ENCODE measurements at places on chromosomes 4 and X.

GRCh38 chrX:78650906-78651437, 8.2 kb downstream of the RTL3 start:
- no peak for ATAC-seq

- no peak for ATAC-seq
Measured at GRCh38 chr4:176676901-176677300, 115.8 kb downstream of the VEGFC start.

DNA sequence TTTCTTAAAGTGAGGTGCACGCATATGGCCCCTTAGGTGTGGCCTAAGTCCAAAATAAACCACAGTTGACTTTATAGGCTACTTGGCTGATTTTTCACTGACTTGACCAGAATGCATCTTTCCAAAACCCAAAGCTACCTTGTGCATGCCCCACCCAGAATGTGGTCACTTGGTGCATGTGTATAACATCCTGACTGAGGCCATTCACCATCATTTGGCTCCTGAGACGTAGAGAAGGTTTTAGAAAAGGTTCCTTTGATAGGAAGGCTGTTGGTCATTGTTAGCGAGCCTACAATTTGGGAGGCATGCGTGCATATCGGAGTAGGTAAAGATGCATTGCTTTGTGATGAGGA, 84.6 kb downstream of the PLAC1 start:
- no peak for ATAC-seq

DNA sequence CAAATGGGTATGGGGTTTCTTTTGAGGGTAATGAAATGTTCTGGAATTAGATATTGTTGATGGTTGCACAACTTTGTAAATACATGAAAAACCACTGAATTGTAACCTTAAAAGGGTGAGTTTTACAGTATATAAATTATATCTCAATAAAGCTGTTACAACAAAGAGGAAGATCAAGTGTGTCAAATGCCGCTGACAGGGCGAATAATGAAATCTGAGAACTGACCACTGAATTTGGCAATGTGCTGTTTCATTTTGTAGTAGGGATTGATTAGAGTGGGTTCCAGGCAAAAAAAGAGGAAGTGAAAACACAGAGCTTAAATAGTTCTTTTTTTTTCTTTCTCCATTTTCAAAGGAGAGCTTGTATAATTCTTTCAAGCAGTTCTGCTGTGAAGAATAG, 161.1 kb upstream of the NAP1L5 start:
- ATAC-seq: no peak

DNA sequence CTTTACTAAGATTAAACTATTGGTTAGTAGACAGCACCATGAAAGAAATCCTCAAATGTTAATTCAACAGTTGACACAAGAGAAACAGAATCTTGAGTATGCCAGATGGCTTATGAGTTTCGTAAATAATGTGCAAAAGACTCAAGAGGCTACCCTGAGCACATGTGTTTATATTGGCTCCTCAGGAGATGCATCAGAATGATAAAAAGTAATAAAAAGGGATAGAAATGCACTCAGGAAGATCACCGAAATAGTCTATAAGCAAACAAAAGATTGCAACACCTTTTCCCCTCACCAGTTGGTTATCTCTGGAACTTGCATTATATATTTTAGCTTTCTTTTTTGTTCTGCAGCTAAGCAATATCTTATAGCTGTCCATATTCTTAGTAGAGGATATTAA, 84.4 kb downstream of the SCFD2 start:
- no peak for ATAC-seq

DNA sequence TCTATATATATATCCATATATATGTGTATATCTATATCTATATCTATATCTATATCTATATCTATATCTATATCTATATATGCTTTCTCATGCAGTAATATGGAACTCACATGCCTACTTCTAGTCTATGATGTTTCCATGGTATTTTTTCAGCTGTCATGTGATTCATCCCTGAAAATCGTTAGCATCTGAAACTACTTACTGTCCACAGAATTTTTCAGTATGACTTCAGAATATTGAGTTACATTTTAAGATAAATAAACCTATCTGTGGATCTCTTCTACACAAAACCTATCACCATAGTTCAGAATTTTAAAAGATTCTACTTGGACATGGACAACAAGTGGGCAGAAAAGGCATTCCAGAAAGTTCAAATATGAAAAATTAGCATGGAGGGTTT, 855.1 kb upstream of the INTU start:
- ATAC-seq: peak; percentile 27

DNA sequence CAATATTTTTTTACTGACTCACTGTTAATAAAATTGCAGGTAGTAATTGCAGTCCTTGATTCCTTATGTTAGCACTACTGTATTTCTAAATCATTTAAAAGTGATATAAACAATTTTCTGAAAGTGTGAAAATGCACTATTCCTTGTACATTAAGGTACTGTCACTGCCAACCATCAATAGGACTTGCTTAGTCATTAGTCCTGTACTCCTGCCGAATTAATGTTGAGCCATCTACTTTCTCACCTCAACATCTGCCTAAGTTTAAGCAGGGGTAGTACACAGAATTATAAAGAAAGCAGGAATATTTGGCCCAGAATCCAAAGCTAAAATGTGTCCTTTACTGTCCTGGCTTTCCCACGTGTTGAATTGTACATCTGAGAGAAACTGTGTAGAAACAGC, 87.0 kb upstream of the TRPC3 start:
- ATAC-seq: no peak

DNA sequence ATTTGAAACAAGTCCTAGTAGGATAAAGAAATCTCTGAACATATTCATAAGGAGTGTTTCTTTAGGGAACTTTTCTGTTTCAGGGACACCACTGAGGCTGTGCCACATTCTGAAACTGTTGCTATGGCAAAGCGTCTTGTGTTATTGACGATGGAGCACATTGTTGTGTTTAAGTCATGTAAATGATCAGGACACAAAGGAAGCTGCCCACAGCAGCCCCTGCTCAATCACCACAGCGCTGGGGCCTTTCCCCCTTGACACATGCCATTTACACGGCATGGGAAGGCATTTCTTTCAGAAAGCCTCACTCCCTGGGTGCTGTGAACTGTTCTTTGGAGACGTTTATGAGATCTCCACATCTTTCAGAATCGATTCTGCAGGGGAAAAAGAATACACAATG, 39.8 kb upstream of the MID1 start:
- ATAC-seq: peak; percentile 84

DNA sequence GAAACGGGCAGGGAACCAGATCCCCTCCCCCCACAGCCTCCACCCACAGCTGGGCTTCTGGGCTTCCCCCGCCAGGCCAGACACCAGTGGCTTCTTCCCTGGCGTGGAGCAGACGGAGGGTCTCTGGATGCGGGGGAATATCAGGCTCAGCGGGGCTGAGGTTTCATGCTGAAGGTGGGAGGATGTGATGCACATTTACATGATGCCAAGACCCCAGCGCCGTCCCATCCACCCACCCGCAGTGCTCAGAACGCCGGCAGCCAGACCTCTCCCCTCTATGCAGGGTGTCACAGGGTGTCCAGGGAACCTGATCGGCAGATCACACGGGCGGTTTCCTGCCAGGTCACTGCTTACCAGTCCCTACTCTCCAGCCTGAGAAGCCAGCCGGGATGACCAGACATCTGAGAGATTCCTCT, 12.8 kb upstream of the TNIP2 start:
- ATAC-seq: no peak
